ENCODE measurements at places on chromosomes 6 and 20.

- DNase-seq, result peak; percentile 34
Measured at GRCh38 chr6:158213925-158214674, 46.0 kb downstream of the GTF2H5 start.

- no peak for DNase-seq
Measured at GRCh38 chr20:48959899-48960550, 38.5 kb downstream of the ARFGEF2 start.

GRCh38 chr20:41992481-41992880 is 374.3 kb upstream of the CHD6 start:
- no peak for DNase-seq

DNA sequence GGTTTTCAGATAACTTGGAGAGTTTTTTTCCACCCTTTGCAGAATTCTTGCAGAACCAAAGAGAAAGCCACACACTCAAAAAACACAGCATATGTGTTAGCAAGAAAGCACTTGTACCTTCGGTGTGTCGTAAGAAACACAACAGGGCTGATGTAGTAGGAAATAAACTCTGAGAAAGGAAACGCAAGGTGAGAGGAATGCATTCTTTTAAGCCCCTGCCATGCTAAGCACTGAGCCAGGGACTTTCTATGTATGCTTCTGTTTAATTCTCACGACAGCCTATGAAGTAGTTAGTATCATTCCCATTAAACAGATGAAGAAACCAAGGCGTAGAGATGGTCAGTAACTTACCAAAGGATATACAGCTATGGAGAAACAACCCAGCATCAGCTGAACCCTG is 23.1 kb downstream of the NEDD9 start:
- no peak for DNase-seq

- no peak for DNase-seq
Measured at GRCh38 chr20:41407607-41408006, 41.0 kb upstream of the EMILIN3 start.

DNA sequence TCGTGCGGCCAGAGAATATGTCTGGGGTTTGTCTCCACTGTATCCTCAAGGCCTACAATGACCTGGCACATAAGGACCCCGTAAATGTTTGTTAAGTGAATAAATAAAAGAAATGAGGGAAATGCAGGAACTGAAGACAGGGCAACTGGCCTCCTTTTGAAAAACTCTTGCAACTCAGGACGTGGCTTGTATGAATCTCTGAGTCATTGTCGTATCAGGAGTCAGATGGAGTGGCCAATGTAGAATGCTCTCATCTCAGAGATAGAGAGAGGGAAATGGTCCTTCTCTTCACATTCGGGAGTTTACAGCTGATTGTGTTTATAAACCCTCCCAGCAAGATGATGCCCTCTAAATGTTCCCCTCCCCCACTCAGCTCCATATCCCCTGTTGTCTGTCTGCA is 57.1 kb downstream of the UST start:
- DNase-seq, result no peak

DNA sequence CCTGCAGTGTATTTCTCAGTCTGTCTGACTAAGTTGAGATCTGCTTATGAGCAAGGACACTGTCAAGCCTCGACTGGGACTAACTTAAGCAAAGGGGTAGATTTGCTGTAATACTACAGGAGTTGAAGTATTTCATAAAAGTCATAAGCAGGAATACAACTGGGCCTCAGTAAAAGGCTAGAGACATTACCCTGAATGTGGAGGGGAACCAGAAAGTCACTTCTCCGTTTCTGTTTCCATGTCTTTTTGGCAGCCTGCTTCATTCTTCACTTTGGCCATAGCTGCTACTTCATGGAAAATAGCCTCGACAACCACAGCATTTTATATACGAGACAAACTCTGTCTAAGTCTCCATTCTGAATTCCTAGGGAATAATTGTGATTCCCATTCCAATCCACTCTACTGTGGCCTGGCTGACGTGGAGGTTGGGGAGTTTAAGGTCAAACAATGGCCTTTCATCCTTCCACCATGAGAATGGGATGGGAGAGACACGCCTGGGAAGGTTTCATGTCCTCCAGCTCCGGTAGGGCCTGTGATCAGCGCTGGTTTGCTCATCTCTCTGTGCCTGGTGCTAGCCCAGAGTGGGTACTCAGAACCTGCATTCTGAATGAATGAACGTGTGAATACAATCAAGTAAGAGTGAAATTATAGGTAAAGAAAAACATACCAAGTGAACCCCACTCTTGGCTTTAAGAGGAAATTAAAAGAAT is 37.1 kb upstream of the DUSP22 start:
- DNase-seq, result no peak

GRCh38 chr20:24406251-24406650 is 63.2 kb upstream of the SYNDIG1 start:
- no peak for DNase-seq

GRCh38 chr6:167467793-167468431 is 143.0 kb downstream of the TTLL2 start:
- DNase-seq, result no peak

GRCh38 chr6:2124260-2124709 is 121.1 kb downstream of the GMDS start:
- no peak for DNase-seq

- no peak for DNase-seq
Measured at GRCh38 chr20:57369596-57369995, 18.5 kb downstream of the RAE1 start.

DNA sequence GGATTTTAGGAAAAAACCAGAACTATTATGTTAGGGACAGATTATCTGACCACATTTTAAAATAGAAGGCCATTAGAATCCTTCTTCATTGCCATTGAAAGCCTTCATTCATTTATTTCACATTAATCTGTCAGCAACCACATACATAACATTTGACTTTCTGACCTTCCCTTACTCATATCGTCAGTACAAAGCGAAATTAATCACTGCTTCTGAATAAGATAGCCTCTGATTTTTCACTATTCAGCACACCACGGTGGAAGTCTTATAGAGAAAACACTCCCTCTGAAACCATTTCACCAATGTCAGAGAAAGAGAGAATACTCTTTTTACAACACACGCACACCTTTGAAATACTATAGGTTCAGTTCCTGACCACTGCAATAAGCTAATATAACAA is 442.5 kb upstream of the ID4 start:
- no peak for DNase-seq

DNA sequence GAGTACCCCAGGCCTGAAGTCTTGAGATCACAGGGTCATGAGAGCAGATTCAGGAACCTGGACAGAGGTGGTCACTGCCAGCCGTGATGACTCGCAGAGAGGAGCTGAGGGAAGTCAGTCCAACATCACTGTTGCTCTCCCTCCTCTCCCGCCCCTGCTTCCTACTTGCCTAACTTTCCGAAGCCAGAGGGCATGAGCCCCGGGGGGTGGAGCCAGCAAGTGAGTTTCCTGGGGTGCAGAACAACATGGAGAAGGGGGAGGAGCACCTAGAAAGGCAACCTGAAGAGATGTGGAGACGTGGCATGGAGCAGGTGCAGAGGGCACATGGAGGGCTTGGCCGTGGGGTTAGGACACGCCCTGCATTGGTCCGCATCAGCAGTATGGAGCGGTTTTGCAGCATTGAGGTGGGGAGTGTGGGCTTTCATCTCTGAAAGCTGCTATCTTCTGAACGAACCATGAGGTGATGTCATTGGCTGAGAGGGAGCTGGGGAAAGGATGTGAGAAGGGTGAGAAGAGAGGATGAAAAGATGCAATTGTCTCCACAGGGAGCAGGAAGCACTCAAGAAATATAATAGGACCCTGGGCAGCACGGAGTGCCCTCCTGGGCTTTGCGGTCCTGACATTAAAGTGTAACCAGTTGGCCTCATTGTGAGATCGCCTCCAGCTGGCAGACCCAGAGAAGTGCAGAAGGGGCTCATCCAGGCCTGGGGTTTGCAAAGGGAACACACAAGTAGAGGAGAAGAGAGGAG is 25.0 kb downstream of the GDAP1L1 start:
- DNase-seq, result no peak

GRCh38 chr6:137707590-137708360 is 159.3 kb upstream of the TNFAIP3 start:
- peak; percentile 62 for DNase-seq
